Stimulated activated CD8-positive, alpha-beta memory T cell treated with anti-CD3 and anti-CD28 coated beads, Interleukin-7, amount 100 ng/mL, for 1 hour (primary cell): ENCODE measurements at places on chromosomes 2 and 18.
A peak's percentile ranks its signal among the peaks of the same experiment; 100 is the strongest.

DNA sequence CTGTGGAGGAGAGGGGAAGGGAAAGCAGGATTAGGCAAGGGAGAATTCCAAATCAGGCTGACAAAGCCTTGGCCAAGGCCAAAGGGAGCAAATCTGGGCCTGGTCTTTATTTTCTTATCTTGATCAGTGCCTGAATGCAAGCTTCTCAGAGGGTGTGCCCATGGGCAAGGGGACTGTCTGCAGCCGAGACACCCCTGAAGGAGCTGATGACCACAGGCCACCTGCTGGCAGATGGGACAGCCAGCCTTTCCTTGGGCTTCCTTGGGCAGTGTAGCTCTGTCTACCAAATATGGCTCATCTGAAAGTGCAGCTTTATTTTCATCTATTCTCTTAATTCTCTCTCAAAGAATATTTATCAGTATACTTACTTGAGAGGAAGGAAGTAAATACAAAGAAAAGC lies 117.0 kb downstream of the PKP4 start:
- no peak for DNase-seq

DNA sequence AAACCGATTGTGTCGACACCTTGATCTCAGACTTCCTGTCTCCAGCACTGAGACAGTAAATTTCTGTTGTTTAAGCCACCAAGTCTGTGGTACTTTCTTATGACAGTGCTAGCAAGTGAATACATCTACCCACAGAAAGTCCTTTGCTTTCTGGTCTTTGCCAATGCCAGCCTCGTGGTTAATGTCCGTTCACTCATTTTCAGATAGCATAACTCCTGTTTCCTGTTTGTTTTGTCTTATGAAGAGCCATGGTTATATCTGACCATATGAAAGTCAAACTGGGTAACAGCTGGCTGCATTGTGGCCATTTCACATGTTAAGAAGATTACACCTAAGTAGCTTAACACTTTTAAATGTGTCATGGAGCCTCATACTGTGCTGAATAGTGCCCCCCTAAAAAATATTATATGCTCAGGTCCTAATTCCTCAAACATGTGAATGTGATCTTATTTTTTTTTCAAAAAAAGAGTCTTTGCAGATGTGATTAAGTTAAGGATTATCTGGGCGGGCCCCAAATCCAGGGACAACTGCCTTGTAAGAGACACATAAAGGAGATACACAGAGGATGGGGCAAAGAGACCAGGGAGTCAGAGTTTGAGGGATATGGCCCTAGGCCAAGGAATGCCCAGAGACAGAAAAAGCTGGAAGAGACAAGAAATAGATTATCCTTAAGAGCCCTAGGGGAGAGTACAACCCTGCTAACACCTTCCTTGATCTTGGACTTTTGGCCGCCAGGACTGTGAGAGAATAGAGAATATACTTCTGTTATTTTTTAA lies 118.0 kb downstream of the KCNE4 start:
- DNase-seq = no peak

- no peak for DNase-seq
Observed at GRCh38 chr2:70775141-70775540, 7.1 kb upstream of the ADD2 start.

DNA sequence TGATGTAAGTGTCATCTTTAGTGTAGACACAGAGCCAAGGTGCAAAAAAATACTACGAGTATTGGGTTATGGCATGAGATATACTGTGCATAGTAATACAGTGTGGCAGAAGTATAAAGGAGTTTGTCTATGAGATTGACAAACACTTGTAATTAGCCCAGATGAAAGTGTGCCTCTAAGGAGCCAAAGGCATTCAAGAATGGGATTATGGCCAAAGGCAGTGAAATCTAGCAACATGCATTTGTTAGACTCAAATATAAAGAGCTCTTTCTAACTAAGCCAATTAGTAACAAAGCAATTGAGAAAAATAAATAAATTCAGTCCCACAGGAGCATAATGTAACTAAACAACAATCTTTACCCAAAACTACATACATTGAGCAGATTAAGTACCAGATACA lies 1761.8 kb downstream of the SUCLG1 start:
- no peak for DNase-seq

- DNase-seq = peak; percentile 67
Observed at GRCh38 chr2:196239622-196240587, 68.5 kb upstream of the STK17B start.

DNA sequence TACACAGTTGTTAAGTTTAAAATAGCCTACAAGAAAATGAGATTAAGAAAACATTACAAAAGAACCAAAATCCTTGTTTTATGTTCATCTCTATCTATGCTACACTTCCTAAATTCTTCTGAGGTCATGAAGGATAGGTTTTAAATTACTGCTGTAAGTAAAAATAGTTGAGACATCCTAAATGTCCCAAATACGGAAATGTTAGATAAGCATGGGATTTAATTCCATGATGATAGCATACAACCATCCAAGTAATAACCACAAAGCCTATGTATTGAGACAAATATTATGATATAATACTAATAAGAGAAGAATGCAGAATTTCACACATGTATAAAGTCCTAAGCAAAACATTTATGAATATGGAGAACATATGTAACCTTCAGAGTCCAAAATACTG lies 34.1 kb downstream of the PIEZO2 start:
- no peak for DNase-seq

DNA sequence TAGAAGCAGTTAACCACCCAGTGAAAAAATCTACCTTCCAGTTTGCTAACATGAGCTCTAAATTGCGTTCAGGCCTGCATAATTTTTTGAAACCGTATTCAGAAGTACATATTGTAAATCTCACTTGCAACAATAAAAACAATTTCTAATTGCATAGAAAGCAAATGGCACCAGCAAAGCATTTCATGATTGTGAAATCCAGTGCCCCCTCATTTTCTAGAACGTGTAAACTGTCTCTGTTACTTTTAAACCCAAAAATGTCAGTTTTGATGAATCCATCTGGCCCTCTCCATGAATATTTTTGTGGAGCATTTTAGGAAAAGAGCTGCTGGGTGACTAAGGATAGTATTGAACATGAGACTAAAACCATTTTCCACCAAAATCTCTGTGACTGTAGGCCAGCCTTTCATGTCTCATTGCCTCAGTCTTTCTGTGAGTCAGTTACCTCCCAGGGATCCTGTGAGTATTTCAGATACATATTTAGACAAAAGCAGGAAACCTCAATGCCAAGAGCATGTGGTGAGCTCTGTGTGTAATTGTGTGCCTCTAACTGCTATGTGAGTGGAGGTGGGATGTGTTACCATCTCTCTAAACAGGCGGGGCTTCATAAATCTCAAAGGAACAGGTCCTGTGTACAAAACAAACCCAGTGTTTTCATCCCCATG lies 477.8 kb upstream of the DCC start:
- DNase-seq = no peak

DNA sequence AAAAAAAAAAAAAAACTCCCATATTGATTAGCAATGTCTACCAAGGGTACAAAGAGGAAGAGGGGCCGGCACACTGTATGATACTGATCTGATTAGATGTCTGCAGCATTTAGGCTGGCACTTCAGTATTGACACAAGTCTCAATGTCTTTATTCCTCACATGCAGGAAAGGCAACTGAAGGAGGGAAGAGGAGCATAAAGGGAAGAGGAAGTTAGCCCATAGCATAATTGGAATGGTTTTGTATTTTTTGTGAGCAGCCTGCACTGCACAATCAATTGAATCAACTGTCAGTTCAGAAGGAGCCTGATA lies 79.0 kb downstream of the DNER start:
- DNase-seq = no peak

DNA sequence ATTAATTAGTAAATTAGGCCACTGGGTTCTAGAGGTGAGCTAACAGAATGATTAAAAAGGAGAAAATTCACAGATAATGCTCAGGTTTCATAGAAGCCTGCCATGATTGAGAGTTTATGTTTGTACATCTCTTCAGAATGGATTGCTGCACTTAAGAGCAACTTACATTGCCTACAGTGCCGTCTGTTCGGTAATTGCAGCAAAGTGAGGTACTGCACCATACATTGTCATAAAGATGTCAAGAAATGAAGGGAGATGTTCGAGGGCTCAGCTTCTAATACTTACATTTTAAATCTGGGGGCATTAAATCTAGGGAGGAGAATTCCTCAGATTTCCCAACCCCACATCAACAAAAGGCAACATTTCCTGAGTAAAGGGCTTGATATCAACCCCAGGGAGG lies 976.2 kb upstream of the FANCL start:
- no peak for DNase-seq

GRCh38 chr2:100619951-100620350 lies 57.2 kb downstream of the PDCL3 start:
- DNase-seq = no peak

DNA sequence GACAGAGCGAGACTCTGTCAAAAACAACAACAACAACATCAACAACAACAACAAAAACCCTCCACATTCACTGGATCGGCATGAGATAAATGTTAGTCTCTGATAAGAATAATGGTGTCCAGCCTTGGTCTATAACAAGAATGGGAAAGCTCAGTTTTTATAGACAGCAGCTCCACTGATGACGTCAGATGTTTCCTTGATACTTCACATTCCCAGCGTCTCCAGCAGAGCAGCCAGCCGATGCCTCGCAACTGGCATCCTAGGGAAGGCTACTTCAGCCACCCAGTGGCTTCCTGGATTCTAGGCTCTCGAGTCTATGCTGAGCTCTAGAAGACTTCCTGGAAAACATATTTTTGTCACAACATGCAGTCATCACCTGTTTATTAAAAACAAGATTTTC lies 271.4 kb upstream of the SMIM21 start:
- no peak for DNase-seq

GRCh38 chr2:41941831-41942230 lies 106.0 kb upstream of the PKDCC start:
- DNase-seq = no peak

- no peak for DNase-seq
Observed at GRCh38 chr2:179268277-179268925, 3.8 kb upstream of the SESTD1 start.
